ENCODE measurements at places on chromosomes 12 and 14. TPM values are rescaled to one million over a fixed set of nuclear protein-coding genes. Genes with fewer than 3 reads are reported as not detected.

GRCh38 chr14:76917745-76918255 lies 91.6 kb downstream of the LRRC74A start:
- H3K4me1 ChIP-seq: peaks cover 57% of the 10 kb centered on the region
- no peaks in the 10 kb centered on the region for H3K27me3 ChIP-seq
- no peak overlapping the region for H3K4me3 ChIP-seq
- DNase-seq: peak; percentile 71
- H3K36me3 ChIP-seq: no peaks in the 10 kb centered on the region

DNA sequence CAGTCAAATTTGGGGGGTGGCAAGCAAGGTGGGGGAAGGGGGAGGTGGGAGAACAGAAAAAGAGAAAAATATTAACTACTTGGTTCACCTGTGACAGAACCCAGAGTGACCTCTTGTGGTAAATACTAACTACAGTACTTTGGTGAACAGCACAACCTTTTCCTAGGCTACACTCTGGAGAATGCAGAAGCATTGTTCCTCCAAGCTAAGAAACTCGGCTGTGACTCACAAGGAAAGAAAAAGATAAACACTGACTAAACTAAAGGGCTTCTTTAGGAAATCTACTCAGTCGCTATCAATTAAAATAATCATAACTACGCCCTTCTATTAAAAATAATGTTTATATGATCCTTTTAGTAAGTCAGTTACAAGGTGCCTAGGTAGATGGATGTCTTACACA lies 5.4 kb downstream of the KCNH5 start:
- no peak overlapping the region for H3K4me3 ChIP-seq
- H3K27me3 ChIP-seq: peaks cover 28% of the 10 kb centered on the region
- no peaks in the 10 kb centered on the region for H3K4me1 ChIP-seq
- no peak for DNase-seq

DNA sequence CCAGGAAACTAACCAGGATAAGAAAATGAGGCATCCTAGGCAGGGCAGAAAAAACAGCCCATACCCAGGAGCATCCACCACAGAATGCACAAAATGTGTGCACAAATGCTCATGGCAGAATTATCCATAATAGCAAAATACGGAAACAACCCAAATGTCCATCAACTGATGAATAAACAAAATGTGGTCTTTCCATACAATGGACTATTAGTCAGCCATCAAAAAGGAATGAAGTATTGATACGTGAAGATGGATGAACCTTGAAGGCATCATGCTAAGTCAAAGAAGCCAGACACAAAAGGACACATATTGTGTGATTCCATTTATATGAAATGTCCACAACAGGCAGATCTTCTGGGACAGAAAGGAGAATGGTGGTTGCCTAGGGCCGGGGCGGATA lies 19.1 kb downstream of the HRK start:
- no peaks in the 10 kb centered on the region for H3K4me1 ChIP-seq
- H3K36me3 ChIP-seq: no peaks in the 10 kb centered on the region
- H3K27me3 ChIP-seq: peaks cover 6% of the 10 kb centered on the region
- no peak overlapping the region for H3K27ac ChIP-seq

CCDC175 gene
- 1.0 TPM for total RNA-seq

SARNP gene
- total RNA-seq: 40.1 TPM

RD3L gene
- not detected for total RNA-seq

DNA sequence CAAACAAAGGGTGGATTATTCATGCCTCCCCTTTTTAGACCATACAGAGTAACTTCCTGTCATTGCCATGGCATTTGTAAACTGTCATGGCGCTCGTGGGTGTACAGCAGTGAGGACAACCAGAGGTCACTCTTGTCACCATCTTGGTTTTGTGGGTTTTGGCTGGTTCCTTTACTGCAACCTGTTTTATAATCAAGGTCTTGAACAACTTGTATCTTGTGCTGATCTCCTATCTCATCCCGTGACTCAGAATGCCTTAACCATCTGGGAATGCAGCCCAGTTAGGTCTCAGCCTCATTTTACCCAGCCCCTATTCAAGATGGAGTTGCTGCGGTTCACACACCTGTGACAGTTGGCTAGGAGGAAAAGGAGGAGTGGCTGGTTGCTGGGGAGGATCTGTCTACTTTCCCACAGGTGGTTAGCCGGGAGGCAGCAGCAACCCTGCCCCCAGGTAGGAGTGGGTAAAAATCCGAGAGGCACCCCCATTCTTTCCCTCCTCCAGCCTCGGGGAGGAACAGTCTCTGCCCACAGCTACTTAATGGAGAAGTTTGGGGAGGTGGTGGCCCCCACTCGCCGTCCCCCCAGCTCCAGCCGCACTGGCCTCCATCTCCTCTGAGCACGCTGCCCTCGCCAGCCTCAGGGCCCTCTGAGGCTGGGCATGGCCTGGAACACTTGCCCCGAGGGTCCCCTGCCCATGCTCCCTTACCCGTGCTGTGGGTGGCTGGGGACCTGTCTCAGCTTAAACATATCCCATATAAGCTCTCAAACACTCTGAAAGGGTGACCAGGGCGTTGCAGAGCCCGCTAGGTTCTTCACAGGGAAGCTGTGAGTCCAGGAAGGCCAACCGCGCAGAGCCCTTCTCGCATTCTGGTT lies 41.7 kb downstream of the SMIM41 start:
- H3K27ac ChIP-seq: no peak overlapping the region
- DNase-seq: no peak
- peaks cover 28% of the 10 kb centered on the region for H3K4me1 ChIP-seq
- H3K4me3 ChIP-seq: no peak overlapping the region
- no peaks in the 10 kb centered on the region for H3K36me3 ChIP-seq

Data from lower lobe of right lung (tissue), 2 donors.